Cerebellar nuclear complex (tissue), 1 donor: ENCODE measurements at places on chromosomes 6 and 20.

GRCh38 chr6:36550473-36551000 lies 3.3 kb upstream of the STK38 start:
- no peak for DNase-seq

DNA sequence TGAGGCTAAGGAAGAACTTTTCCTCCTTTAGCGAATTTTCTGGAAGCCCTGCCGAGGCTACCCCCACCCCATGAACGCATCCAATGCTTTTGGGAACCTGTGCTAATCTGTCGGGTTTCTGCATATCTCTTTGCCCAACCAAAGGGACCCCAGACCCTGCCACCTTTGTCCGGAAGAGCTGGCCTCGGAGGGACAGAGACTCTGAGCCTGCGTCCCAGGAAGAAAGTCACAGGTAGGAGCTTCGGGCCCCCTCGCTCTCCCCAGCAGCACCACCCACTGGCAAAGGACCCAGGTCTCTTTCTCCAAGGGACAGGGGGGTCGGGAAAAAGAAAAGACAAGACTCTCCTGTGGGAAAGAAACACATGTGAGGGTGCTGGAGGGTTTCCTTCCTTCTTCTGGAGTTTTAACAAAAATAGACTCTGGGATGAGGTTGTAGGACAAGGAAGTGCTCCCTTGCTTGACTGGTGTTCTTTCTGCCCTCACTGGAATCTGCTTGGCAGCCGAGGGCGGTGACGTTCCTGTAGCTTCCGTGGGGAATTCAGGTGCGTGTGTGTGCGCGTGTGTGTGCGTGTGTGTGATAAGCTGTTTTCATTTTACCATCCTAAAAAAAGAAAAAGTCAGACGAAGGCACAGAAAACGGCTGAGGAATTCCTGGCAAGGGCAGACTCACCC lies 16.3 kb upstream of the FOXC1 start:
- no peak for DNase-seq

DNA sequence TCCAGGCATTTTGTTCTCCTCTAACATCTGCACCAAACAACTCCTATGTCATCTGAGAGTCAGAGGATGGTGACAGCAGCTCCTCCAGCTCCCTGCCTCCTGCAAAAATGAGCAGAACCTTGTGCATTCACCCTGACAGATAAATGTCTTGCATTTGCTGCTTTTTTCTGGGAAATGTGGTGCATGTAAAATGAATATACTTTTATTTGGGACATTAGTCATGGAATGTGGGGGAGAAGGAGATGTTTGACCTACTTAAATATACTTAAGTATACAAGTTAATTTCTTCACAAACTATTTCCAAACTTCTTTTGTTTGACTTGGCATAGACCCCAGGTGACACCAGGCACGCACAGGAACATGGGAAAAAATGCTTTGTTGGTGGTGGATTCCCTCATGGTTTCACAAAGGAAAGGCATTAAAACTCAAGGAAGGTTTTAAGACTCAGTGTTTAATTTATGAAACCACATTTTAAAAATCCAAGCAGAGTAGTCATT lies 181.8 kb upstream of the MCHR2 start:
- DNase-seq = no peak

DNA sequence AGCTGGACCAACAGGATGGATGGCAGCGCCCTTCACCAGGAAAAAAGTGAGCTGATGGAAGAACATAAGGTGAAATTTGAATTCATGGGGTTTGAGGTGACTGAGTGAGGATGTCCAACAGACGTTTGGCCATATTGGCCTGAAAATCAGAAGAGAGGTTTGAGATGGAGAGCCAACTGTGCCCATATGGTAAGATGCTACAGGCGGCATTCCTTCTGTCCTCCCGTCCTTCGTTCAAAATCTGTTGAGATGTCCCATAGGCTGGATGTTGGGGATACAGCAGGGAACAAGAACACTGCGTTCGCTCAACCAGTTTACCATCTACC lies 468 bp upstream of the CMTR1 start:
- no peak for DNase-seq

DNA sequence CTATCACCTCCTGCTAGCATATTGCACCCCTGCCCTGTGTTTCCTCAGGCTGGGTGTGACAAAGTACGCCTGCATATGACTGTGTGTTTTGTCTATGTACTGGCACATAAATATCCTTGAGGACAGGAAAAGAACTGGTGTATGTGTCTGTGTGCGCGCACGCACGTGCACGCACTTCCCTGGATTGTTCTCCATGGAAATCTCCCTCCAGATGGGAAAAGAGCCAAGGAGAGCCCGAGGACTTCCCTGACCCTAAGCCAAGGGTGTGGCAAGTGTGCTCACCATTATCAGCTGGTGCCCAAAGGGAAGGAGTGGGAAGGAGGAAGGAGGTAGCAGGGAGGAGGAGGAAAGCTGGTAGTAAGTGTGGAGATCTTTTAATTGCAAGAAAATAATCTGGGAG lies 117.6 kb downstream of the HIVEP2 start:
- DNase-seq = no peak

DNA sequence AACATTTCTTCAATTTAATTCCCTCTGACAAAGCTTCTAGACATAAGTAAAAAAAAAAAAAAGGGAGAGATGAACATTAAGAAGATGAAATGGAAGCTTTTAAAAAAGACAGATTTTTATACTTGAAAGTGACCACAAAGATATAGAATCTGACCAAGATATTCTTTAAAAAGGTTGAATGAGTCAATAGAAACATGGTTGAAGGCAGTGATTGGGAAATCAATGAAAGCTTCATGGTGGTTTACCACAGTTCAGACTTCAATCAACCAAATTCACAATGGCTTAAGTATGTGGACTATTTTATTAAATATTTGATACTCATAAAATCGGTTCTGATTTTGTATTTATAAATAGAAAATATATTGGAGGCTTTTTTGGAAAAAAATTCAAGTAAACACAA lies 248.4 kb upstream of the HSF2 start:
- no peak for DNase-seq

GRCh38 chr6:100462706-100463629 lies 1.8 kb downstream of the SIM1 start:
- no peak for DNase-seq

DNA sequence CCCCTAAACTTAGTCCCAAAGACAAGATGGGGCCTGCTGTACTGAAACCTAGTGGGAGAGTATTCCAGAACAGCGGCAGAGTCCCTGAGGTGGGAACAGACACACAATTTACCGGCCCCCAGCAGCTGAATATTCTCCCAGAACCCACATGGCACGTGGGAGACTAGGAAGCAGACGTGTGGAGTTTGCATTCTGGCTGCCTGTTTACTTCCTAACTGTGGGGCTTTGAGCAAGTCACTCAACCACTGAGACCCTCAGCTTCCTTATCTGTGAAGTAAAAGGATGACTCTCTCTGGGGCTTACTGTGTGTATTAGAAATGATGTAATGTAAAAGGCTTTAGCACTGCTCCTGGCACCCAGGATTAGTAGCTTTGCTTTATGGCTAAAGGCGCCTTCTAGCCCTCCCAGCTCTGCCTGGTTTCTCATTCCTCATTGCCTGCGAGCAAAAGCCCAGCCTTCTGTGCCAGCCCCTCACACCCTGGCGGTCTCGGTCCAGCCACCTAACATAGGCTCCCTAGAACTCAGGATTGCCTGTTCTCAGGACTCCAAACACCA lies 353.1 kb downstream of the CDC5L start:
- no peak for DNase-seq

GRCh38 chr6:120894077-120894476 lies 440.2 kb downstream of the TBC1D32 start:
- no peak for DNase-seq

GRCh38 chr20:34541264-34541901 lies 17.1 kb upstream of the MAP1LC3A start:
- DNase-seq = no peak

DNA sequence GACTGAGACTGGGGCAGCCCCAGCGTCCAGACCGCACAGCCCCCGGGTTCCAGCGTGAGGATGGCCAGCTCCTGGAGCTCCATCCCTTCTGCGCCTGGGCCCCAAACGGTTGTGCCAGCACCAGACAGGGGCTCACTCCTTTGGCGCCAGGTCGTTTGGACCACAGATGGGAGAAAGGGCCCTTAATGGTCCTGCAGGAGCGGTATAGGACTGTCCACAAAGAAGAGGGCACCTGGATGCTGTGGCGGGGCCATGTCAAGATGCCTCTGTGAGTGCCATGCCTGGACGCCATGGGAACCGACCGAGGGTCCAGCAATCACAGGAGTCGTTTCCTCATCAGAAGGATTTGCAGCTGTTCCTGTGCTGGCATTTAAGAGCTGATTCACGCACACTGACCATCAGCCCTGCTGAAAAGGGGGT lies 82.7 kb downstream of the DLL1 start:
- no peak for DNase-seq

- no peak for DNase-seq
These were observed 643.8 kb upstream of the AGPAT4 start for GRCh38 chr6:161917645-161918044.

GRCh38 chr6:159068904-159069578 lies 24.2 kb upstream of the TAGAP start:
- DNase-seq = no peak

DNA sequence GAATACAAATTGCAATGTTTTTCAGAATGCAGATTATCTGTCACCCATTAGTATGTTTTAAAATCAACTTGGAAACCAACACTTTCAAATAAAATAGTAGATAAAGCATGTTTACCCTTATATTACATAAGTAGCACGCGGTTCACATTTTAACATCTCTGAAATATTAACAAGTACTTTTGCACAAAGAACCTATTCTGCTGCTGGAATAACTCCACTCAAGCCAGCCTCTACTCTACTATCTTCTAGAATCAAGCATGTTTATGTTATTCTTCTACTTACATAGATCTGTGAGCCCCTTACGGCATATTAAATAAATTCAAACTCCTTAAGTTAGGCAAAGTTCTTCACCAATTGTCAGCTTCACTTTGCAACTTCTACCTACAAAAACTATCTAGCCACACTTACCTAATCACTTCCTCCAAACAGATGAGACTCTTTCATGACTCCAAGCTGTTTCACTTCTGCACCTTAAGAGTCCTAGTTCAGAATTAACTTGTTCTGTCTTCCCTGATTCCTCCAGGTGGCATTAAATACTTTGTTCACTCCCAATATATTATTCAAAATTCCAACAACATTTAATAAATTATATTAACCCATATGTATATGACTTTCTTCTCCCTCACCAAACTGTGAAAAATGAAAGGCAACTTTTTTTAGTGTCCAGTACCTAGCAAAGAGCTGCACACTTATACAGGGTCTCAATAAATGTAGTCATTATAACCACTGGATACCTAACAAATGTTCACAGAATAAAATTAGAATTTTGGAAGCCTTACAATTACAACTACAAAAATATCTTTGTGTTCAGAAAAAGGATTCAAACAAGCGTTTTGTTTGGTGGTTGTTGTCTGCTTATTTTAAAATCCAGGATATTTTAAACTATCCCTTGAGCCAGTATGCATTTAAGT lies 12.1 kb downstream of the CEP85L start:
- DNase-seq = no peak

GRCh38 chr6:142854589-142855488 lies 90.1 kb downstream of the HIVEP2 start:
- no peak for DNase-seq

DNA sequence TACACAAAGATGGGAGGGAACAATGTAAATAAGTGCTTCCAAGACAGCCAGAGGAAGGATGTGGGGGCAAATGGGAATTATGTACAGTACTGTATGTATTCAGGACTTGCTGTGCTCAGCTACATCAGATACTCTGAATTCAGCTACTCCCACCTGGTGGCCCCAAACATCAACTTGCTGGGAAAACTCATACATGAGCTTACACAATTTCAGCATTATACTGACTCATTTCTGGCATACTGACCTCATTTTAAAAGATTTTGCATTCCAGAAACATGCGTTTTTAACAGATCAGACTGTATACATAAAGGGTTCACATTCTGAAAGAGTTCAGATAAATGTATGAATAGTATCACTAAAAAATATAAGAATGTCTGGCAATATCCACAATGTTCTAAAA lies 59.7 kb downstream of the GPX5 start:
- DNase-seq = no peak

DNA sequence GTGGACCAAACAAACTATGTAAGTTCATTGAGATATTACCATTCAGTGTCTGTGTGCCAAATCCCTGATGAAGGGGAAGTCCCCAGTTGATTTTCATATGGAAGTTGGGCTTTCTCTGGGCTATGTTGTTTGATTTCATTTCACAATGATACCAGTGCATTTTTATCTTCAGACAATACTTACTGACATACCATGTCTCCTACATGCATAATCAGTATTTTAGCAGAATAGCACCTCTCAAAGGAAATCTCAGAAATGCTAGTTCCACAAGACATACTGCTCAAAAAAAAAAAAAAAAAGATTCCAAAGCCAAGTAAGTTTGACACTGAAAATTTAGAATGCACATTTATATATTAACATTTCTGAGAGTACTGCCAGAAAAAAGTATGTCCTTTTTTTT lies 168.8 kb upstream of the RNF217 start:
- no peak for DNase-seq

DNA sequence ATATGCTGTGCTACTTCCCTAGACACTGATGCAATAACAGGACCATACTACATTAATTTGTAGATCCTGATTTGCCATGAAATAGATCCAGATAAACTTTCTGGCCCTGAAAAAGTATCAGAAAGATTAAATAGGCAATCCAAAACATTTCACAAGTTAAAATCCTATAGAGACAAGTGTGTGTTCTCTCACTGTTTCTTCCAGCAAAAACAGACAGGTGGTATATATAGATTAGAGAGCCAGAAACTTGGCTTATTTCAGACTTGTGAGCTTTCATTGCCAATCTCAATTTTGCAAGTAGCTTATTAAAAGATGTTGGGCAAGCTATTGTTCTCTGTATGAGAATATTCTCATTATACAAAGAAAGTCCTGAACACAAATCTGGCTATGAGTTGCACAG lies 289.1 kb upstream of the MANEA start:
- DNase-seq = no peak

DNA sequence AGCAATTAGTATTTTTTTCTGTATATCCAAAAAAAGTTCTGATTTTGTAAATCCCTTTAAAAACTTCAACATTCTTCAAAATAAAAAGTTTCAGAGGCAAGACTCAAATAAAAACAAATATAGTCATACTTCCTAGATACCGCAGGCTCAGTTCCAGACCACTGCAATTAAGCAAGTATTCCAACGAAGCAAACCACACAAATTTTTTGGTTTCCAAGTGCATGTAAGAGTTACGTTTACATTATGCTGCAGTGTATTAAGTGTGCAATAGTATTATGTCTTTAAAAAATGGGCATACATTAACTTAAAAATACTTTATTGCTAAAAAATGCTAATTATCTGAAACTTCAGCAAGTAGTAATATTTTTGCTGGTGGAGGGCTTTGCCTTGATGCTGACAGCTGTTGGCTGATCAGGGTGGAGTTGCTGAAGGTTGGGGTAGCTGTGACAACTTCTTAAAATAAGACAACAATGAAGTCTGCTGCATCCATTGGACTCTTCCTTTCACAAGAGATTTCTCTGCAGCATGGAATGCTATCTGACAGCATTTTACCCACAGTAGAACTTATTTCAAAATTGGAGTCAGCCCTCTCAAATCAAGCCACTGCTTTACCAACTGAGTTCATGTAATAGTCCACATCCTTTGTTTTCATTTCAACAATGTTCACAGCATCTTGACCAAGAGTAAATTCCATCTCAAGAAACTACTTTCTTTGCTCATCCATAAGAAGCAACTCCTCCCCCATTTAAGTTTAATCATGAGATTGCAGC lies 46.0 kb downstream of the PHIP start:
- no peak for DNase-seq
